ENCODE measurements at places on chromosomes 7 and 10. TPM values are rescaled to one million over a fixed set of nuclear protein-coding genes. Genes with fewer than 3 reads are reported as not detected.

Gene EPHB6
- 24.5 TPM for polyA plus RNA-seq

Gene PDE1C
- polyA plus RNA-seq = 4.4 TPM

Gene MYPN
- 0.05 TPM for polyA plus RNA-seq

Gene OPN4
- polyA plus RNA-seq = not detected

- no peak for DNase-seq
Observed at GRCh38 chr7:147492606-147493005, 1098.0 kb upstream of the C7orf33 start.

DNA sequence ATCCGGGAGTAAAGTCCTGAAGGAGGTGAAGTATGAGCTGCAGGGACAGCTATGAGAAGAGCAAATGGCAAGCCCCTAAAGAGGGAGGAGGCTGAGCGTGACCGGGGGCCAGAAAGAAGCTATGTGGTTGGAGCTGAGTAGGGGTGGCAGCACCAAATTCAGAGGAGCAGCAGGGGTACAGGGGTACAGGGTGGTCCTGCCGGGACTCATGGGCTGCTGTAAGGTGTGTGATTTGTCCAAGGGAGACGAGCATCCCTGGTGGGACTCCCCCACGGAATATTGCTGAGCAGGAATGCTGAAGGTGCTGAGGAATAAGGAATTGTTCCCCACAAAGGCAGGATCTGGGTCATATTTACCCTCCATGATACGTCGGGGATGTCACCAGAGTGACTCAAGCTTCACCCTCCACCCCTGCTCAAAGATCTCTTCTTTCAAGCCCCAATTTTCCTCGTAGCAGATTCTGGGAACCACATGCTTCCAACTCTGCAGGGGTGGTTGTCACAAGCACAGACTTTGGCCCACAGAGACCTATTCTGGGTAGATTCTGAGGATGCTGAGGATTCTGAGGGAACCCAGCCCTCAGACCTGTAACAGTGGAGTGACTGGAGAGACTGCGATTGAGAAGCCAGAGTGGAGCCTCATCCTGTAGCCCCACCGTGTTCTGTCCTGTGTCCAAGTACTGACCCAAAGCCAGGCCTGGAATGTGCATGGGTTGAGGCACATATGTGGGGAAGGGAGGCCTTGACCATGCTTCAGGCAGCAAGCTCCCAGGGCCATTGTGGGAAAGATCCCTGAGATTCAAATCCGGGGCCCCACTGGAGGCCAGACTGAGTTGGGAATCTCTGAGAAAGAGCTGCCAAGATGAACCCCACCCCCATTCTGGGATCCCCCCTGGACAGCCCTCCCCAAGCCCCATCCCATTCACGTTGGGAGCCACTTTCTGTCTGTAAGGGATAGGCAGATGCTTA is 4.2 kb downstream of the SFTPD start:
- no peak for DNase-seq

Measured in renal pelvis (tissue), 12 donors.